ENCODE measurements at places on chromosomes 3 and 15.

GRCh38 chr15:36879568-36880222 lies 220.7 kb downstream of the MEIS2 start:
- DNase-seq = no peak

DNA sequence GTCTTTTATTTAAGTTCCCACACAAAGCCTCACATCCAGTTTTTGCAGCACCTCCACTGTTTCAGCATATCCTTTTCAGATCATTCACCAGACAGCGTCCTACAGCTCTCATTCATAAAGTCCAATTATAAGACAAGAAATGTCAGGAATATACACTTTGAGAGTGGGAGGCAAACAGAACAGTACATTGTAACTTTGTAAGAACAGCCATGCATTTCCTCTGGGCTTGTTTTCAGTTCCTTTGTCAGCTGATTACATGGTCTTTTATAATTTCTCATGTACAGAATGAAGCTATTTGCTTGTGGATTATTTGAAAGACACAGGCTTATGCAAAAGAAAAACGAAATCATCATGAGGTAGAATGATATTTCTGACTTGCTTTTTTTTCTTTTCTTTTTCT lies 85.7 kb downstream of the SOX2 start:
- DNase-seq = no peak

GRCh38 chr3:194395778-194396538 lies 3.1 kb downstream of the GP5 start:
- DNase-seq = peak; percentile 46

DNA sequence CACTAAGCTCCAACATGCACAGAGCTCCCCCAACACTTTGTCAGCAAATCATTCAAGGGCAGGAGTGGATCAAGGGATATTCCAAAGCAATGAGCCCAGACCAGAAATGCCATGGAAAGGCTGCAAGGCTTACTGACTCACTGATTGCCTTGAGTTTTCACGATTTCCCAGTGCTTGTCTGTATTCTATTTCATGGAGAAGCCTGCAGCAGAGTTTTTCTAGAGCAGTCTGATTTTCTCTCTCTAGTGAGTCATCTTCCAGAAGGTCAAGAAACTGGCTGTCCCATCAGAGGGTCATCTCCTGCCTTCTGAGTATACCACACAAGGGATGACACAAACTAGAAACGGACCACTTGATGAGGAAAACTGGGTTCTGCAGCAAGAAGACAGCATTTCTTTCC lies 16.5 kb downstream of the LMCD1 start:
- no peak for DNase-seq

DNA sequence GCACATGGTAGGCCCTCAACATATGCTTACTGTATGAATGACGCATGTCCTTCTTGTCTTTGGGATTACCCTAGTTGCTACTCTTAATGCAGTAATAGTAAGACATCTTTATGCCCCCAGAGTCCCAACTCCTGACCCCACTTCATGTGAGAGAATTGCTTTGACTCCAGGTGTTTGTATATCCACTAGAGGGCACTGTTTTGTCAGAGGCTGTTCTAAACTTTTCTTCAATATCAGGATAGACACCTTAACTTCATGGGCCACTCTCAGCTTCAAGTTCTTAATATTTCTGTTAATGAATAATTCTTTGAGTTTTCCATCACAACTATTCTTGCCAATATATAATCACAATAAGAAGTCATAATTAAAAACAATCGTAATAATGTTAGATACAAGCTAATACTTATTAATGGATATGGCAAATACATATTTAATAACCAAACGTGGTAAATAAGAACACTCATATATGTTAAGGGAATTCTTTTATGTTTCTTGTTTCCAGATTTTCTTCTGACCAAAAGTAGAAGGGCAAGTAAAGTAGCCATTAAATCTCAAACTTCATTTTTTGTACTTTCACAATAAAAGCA lies 337.2 kb upstream of the DNAJC19 start:
- no peak for DNase-seq

DNA sequence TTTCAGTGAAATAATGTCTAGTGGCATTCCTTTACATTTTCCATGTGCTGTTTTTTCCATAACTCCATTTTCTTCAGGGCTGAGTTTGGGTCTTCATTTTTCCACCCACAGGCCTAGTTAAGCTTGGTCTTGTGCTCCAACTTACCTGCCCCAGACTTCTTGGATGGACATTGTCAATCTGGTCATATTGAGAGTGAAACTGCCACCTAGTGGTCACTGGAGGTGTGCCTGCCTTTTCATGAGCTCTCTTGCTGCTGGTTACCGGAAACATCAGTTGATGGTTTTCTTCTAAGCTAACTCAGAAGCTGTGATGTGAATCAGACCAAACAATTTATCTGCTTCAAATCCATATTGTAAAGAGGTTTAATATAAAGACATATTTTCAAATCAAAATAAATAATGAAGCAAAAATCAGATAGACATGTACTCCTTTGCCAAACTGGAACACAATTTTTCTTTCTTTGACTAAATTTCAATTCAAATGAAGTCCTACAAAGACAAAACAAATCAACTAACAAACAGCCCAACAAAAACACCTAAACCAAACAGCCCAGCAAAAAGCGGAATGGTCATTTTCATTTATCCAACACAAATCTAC lies 135.1 kb upstream of the RASGRP1 start:
- DNase-seq = peak; percentile 45

DNA sequence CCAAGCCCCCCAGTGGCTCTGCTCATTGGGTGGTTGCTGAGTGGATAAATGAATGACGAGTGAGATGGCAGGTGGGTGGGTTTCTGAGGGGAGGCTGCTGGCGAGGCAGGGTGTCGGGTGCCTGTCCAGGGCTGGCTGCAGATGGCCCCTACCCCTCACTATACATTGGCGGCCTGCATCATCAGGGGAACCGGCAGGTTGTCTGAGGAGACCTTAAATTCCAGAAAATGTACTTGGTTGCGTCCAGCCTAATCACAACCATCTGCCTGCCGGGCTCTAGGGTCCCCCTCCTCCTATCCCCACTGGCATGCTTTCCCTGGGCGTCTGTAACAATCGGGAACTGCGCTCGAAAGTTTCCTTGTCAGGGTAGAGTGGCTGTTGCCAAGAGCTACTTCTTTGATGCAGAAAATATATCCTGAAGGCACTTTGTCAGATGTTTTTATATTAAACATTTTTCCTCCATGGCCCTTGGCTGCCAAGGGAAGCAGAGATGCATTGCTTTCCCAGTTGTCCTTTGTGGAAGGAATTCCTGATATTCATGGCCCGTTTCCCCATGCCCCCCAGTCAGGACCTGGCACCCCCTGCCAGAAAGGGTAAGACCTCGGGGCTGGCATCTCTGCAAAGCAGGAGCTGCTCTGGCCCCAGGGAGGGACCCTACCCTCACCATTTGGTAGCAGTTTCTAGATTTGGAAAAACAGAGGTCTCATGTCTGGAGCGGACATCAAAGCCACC lies 22.9 kb downstream of the SMAD6 start:
- DNase-seq = no peak

DNA sequence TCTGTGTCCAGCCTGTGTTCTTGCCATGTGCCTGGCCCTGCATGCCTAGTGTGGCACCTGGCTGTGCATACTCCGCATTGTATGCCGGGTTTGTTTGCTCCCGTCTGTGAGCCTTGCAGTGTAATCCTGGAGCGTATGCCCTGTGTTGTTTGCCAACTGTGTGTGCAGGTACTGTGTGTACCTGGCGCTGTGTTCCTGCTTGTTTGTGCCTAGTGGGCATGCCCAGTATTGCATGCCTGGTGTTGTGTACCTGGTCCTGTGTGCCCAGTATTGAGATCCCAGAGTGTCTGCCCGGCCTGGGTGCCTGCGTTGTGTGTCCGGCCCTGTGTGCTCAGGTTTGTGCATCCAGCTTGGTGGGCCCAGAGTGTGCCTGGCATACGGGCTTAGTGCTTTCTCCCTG lies 54.5 kb upstream of the CHRNA7 start:
- DNase-seq = no peak

DNA sequence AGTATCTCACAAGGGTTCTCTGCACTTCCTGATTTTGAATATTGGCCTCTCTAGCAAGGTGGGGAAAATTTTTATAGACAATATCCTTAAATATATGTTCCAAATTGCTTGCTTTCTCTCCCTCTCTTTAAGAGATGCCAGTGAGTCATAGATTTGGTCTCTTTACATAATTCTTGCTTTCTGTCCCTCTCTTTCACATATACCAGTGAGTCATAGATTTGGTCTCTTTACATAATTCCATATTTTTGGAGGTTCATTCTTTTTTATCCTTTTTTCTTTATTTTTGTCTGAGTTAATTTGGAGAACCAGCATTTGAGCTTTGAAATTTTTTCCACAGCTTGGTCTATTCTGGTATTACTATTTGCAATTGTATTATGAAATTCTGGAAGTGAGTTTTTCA lies 77.7 kb upstream of the NUDT16 start:
- DNase-seq = no peak
